ENCODE measurements at places on chromosomes 12 and 14.

- no peak for DNase-seq
Observed at GRCh38 chr14:99760817-99761216, 32.4 kb upstream of the EML1 start.

DNA sequence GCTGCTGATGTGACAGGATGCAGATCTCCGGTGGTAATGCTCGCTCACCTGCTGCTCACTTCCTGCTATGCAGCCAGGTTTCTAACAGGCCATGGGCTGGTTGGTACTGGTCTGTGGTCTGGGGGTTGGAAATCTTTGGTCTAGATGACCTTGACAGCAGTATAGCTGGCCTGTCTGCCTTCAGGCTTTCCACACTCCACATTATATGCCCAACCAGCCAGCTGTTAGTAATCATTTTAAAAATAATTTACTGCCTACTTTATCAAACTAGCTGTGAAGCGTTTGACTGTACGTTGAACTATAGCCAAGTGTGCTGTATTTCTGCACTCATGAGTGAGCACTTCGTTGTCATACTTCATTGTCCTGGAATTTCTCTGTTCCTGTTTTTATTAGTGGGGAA, 424.0 kb upstream of the GARIN6 start:
- no peak for DNase-seq

- no peak for DNase-seq
Observed at GRCh38 chr12:43094886-43095575, 457.0 kb downstream of the ADAMTS20 start.

DNA sequence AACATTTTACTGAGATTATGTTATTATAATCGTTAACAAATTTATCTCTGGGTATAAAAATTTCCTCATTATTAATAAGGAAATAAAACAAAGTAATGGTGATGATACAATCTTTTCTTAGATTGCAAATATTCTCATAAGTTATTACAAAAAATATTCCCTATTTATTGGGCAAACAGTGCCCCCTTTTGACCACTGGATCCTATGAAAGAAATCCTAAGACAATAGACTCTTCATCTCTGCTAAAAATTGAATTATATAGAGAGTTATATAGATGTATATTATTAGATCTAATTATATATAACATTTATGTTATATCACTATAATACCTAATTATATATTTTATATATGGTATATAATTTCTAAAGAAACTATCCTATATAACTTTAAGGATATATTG, 94.2 kb upstream of the FGD4 start:
- no peak for DNase-seq

DNA sequence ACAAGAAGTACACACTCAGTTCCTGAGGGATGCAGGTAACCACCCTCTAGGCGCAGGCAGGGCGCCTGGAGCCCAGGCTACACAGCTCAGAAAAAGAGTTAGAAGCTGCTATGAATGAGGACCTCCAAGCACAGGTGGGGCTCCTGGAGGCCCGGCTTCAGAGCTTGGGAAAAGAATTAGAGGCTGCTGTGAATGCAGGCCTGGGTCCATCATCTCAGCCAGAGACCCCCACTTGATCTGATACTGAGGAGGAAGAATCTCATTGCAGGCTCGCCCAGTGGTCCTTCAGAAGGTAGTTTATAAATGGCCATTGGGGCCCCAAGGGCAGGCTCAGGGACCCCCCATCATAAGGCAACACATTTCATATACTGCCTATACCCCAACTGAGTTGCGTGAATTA, 556.4 kb downstream of the SLC6A15 start:
- no peak for DNase-seq

DNA sequence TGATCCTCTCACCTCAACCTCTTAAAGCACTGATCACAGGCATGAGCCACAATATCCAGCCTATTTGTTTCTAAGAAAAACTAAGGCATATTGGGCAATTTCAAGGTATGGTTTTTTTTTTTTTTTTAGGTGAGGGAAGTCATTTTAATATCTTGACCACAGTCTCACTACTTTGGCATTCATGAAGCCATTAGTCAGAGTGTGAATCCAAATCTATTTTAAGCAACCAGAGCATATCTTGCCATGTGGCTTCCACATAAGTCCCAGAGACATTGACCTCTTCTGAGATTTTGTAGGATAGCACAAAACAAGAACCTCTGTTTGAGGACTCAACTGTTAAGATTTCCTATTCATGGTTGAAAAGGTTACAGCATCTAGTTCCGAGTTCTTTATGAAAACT, 130.3 kb upstream of the RBM19 start:
- no peak for DNase-seq

DNA sequence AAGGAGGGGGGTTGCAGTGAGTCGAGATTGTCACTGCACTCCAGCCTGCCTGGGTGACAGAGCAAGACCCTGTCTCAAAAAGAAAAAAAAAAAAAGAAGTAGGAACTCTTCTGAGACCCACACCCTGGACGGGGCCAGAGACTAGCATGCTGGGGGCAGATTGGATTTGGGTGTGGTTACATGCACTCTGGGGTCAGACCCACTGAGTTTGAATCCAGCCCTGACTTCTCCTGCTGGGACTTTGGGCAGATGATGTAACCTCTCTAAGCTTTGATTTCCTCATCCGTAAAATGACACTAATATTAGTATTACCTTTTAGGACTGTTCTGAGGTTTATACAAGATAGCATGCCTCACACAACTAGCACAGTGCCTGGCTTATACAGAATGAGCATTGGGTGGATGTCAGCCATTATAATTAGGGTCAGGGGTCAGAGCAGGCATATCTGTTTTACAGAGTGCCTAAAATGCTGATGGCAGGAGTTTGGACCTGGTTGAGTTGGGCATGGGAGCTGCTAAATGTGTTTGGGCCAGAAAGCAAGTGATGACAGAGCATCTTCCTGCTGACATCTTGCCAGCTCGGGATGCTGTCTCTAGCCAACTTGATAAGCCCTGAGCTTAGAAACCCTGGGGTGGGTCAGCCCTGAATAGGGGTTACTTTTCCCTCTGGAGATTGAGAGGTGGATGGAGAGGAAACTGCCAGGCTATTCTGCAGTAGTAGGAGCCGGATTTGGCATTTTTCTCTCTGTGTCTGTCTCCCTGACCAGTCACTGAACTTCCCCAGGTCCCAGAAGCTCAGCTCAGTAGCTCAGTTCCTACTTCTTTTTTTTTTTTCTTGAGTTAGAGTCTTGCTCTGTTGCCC, 15.5 kb downstream of the TPCN1 start:
- no peak for DNase-seq

DNA sequence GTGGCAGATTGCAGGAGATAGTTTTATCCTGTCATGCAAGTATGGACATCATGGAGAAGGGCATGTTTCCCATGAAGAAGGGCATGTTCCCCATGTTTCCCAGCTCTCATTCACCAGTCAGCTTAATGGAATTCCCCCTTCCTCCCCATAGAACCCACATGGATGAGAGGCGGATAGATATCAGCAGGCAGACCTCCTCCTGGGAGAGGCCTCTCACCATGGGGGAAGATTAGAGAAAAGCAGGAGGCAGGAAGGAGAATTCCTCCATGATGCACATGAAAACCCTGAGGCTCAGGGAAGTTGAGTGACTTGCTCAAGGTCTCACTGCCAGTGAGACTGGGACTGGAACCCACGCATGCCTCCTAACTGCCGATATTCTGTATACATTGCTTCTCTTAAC, 92.9 kb upstream of the FOXN3 start:
- no peak for DNase-seq

DNA sequence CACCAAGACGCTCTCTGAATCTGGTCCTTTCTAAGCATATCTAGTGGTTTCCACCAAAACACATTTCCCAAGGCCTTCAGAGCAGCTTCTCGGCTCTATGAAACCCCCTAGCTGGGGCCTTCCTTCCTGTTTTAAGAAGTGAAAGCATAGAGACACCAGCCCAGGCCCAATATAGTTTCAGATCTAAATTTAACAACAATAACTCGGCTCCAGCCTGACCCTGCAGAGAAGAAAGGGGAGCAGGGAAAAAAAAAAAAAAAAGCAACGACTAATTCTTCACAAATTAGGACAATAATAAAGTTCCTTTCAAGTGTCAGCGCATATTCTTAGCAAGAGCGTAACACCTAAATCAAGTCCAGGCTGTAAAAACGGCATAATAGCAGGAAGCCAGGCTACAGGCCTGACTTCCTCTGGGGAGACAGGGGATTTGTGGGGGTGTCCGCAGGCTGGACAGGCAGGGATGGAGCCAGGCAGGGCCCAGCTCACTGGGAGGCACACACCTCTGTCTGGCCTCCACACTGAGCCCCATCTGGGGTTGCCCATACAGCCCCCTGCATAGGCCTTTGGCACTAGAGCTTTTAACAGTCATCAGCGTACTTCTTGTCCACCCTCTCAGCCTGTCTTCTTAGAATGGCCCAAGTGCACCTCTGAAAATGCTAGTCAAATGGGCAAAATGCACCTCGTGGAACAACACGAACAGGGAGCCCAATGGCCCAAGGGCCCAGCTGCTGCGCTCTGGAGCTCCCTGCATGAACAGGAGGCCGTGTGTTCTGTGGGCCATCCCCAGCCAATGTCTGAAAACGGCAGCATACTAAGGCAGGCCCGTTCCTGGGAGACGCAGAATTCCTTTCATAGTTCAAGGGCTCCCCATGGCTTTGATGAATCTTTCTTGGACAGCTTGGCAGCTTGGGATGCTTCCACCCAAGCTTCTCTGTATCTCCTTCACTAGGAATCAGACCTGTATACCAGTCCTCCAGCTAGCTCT, 772.9 kb downstream of the MED13L start:
- DNase-seq = peak; percentile 30

DNA sequence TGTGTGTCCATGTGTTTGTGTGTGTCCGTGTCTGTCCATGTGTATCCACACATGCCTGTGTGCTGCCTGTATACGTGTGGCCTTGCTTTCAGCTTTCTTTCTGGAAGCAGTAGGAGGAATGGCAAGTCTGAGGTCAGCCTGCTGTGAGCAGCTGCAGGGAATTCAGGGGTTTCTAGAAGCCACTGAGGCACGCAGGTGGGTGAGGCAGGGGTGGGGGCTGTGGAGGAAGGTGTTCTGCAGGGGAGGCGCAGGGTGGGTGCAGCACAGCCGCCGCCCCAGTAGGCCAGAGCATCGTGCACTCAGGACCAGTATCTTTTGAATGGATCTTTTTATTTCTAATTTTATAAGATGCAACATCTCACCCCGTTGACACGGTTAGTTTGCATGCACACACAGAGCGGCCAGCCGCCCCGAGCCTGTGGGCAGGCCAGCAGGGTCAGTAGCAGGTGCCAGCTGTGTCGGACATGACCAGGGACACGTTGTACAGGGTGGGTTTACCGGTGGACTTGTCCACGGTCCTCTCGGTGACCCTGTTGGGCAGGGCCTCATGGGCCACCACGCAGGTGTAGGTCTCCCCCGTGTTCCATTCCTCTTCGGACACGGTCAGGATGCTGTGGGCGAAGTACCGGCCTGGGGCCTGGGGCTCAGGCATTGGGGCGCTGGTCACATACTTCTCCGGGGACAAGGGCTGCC, 327.7 kb downstream of the TMEM121 start:
- no peak for DNase-seq

DNA sequence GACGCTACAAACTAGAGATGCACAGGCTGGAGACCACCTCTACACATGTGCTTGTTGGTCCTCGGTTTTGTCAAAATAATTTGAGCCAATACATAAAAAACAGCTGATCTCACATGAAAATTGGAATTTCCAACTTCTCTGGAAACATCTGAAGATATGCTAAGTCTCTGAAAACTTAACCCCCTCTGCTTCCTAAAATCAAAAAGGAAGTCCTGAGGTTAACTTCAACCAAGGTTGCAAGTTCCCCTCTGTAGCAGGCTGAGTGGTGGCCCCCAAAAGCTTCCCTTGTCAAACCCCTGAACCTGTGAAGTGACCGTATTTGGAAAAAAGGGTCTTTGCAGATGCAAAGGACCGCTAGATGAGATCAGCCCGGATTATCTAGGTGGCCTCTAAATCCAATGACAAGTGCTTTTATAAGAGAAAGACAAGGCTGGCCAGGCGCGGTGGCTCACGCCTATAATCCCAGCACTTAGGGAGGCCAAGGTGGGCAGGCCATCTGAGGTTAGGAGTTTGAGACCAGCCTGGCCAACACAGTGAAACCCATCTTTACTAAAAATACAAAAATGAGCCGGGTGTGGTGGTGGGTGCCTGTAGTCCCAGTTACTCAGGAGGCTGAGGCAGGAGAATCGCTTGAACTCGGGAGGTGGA, 32.0 kb upstream of the VPS37B start:
- DNase-seq = no peak

DNA sequence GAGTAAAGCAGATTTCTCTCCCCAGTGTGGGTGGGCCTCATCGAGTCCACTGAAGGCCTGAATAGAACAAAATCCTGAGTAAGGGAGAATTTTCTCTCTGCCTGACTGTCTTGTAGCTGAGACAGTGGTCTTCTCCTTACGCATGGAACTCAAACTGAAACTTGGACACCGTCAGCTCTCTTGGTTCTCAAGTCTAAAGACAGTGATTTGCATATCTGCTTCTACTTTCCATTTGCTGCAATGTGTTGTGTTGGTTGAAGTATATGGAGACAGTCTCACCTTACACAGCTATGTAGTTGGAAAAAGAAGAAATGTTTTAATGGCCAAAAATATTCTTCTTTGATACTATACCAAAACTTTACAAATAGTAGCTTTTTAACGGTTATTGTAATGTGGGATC, 160.2 kb upstream of the LMNTD1 start:
- DNase-seq = no peak

- no peak for DNase-seq
Observed at GRCh38 chr12:4710113-4710512, 10.1 kb upstream of the GALNT8 start.

DNA sequence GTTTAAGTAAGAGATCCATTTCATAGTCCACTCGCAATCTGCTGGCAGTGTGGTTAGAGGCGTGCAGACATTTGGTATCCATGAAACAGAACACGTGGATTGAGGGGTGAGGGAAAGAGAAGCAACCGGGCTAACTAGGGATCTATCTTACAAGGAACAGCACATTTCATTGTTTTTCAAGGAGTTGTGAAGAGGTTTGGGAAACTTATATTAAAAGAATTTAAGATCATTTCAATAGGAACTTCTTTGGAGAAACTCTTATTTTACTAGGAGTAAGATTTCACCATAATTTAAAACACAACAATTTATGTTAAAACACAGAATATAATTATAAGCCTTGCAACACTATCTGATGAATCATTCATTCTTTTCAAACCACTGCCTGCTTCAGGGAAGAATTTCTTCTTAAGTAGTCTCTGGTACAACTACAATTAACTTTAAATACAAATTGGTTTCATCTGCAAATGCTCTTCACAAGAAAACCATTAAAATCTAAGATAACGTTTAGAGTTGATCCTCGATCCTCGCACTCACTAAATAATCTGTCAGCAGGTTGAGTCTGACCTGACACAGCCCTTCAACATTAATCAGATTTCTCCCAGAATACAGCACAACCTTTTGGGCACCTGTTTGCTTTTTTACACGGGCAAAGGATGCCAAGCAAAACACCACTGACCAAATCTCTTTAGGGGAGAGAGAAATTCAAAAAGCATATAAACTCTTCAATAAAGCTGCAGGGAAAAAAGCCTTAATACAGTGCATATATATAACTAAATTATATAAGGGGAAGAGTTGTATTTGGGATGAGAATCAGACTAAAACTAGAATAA, 27.3 kb downstream of the PPTC7 start:
- DNase-seq = no peak

- DNase-seq = peak; percentile 70
Observed at GRCh38 chr12:32455607-32456071, 56.3 kb downstream of the FGD4 start.

Data from putamen (tissue), 1 donor.